Stimulated activated CD8-positive, alpha-beta memory T cell treated with anti-CD3 and anti-CD28 coated beads, Interleukin-15, amount 100 ng/mL, for 4 hours (primary cell): ENCODE measurements at places on chromosomes 5 and 9.

DNA sequence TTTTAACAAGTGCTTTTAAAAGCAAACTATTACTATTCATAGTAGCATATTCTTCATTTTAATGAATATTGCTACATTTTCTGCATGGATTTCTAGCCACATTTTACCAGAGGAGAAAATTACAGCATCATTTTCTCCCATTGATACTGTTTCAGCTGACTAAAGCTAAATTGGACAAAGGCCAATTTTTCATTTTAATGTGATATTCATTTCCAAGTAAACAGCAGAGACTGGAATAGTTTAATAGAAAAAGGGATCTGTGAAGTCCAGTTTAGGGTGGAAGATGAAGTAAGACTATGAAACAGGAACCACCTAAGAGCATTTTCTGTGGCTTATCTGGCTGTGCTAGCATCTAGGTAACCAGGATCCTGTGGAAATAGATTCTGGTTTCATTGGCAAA is 128.1 kb downstream of the GIN1 start:
- DNase-seq: no peak

GRCh38 chr5:179451114-179451827 is 99.1 kb upstream of the RUFY1 start:
- DNase-seq: no peak

GRCh38 chr5:68266457-68266856 is 50.9 kb downstream of the PIK3R1 start:
- no peak for DNase-seq

DNA sequence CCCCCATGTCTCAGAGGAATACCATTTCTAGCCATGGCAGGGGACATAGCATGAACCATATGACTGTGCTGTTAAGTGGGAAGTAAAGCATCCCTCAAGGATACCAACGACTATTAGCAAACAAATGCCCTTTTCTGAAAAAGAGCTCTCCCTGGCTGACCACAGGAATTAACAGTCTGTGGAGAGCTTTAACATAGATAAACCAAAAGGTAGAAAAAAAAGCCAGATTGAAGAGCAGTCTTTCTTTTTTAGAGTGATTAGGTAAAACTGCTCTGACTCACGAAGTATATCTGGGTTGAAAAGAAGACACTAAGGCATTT is 532.7 kb upstream of the DMAC1 start:
- no peak for DNase-seq

DNA sequence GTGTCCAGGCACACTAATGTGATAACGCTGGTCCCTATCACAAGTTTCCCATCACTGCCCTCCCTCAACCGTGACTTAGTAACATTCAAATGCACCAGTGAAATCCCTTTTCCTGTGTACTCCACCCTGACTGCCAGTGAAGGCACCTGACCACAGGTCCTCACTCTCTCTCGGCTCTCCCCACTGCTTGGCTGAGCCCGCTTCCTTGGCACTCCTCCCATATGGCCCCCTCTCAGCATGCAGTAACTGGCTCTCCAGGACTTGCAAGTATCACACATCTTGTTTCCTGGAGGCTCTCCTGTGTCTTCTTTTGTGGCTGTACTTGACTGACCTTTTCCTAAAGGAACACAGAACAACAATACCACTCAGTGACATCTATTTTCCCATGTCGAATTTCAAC is 292.0 kb upstream of the ZNF608 start:
- no peak for DNase-seq

DNA sequence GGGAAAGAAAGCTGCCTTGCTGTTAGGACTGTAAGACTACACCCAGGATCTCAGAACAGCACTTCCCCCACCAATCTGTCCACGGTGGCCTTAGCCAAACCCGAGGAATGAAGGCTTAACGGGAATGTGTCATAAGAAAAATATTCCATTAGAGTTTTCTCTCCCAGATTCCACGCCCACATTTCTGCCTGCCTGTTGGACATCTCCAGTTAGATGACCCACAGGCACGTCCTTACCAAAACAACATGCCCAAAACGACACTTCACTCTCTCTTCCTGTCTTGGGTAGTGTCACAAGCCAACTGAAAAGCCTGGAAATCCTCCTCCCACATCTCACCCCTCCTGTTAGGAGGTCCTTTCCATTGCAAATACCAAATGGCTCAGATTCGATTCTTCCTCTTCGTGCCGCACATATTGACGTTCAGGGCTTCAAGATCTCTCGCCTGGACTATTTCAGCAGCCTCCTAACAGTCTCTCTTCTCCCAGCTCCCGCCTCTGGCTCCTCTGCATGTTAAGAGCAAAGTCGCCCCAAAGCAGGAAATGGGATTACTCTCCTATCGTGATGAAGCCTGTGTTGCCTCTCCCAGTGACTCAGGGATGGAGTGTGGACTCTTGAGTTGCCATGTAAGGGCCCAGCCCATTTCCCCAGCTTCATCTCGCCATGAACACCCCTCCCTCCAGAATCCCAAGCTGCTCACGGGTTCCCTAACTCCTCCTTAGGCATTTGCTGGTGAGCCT is 159.3 kb downstream of the NR3C1 start:
- no peak for DNase-seq

DNA sequence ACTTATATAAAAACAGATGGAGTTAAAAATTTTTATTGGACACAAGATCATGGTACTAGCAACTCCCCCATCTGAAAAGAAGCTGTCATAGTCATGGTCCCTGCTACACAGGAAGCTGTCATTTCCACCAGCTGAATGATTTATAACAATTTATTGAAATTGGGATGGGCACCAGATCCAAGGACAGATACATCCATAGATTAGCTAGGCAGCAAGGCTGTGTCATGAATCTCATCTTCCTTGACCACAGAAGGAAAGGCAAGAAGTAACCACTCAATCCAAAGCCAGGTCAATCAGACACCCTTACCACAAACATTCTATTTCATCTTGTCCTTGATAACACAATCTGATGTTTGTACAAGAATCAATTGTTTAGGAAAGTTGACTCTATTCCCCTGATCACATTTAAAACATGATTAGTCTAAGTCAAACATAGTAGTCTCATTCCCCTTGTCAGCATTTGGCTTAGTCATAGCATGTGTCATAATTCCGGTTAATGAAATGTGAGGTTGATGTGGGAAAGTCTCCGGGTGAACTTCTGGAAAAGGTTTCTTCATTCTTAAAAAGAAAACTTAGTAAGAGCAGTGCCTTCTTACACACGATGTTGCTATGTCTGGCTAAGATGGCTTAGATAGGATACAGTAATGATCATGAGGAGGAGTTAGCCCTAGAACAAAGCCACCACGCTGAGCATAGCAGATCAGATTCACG is 462.6 kb upstream of the PAPPA start:
- no peak for DNase-seq

GRCh38 chr9:116978155-116978554 is 291.1 kb downstream of the TRIM32 start:
- no peak for DNase-seq

DNA sequence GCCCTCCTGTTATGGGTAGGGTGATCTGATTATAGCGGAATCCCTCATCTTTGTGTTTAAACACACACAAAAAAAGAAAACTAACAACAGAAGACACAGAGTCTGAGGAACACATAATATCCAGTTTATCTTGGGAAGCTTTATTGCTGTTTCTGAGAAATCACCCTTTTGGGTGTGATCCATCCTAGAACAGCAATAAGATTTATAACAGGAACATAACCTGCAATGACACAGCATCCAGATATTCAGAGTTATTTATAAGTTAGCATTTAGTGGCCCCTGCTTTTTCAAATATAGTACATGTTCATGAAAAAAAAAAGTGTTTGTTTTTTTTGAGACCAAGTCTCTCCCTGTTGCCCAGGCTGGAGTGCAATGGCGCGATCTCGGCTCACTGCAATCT is 79.9 kb downstream of the RFK start:
- no peak for DNase-seq

DNA sequence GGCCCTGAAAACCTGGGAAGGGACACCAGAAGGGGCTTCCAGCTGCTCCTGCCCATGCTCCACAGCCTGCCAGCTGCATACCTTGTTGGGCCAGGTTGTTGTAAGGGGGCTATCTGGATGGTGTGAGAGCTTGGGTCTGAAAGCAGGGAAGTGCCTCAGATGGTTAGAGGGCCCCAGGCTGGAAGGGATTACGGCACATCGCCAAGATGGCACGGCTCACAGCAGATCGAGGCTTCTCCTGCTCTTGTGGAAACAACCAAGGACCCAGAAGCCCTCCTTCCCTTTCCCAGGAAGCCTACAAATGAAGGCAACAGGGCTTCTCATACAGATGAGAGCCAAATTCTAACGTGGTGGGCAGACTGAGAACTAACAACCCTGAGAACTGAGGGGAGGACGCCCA is 121.7 kb upstream of the ADCY2 start:
- no peak for DNase-seq

DNA sequence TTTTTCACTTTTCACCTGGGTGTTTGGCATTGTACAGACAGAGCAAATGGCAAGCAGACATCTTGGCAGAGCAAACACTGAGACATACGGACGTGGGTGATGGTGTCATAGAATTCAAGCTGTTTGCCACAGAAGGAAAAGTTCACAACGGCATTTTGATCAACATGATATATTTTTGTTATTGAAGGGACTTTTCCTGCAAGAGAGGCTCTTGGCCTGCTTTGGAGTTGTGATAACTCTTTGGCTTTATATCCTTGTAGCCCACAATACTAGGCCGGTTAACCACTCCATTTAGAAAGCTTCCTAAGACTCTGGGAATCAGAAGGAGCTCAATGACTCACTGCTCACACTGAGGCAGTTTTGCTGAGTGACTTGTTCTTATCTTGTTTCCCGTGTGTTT is 1038.3 kb downstream of the TLE1 start:
- DNase-seq: no peak

GRCh38 chr9:69371001-69371400 is 46.0 kb downstream of the ENTREP1 start:
- DNase-seq: no peak

DNA sequence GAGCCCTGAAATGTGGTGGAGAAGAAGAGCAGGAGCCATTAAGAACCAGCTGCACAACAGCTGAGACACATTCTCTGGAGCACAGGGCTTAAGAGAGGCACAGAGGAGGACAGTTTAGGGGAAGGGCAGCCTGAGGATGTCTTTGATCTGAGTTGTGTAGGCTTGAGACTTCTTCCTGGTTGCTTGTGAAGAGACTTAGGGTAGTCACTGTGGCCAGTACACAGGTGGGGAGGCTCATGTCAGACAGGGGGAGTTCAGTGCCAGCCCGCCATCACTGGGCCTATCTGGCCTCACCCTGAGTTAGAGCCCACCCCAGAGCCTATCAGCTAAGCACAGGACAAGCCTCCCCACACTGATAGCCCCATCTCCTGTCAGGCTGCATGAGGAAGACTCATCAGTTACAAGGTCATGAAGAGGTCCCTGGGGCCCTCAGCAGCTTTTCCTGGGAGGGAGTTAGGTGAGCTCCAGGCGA is 19.8 kb downstream of the SLC22A4 start:
- DNase-seq: no peak
